ENCODE measurements at places on chromosomes 12 and 14.

GRCh38 chr12:39752482-39753137 lies 133.0 kb upstream of the ABCD2 start:
- DNase-seq, result no peak

DNA sequence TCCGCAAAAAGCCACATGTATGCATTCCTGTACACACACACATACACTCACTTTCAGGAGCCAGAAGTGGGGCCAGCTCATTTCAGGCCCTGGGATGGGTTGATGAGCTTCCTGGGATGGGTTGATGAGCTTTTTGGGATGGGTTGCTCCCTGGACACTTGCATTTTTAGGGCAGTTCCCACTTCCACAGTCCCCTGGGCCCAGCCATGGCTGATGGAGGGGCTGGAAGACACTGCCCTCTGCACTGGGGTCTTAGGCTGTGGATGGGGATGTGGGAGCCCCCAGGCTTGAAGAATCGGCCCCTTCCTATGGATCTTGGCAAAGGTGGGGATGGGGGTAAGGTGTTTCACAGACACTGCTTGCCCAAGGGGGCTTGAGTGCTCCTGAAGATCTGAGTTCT lies 12.7 kb downstream of the ACVRL1 start:
- DNase-seq, result no peak

DNA sequence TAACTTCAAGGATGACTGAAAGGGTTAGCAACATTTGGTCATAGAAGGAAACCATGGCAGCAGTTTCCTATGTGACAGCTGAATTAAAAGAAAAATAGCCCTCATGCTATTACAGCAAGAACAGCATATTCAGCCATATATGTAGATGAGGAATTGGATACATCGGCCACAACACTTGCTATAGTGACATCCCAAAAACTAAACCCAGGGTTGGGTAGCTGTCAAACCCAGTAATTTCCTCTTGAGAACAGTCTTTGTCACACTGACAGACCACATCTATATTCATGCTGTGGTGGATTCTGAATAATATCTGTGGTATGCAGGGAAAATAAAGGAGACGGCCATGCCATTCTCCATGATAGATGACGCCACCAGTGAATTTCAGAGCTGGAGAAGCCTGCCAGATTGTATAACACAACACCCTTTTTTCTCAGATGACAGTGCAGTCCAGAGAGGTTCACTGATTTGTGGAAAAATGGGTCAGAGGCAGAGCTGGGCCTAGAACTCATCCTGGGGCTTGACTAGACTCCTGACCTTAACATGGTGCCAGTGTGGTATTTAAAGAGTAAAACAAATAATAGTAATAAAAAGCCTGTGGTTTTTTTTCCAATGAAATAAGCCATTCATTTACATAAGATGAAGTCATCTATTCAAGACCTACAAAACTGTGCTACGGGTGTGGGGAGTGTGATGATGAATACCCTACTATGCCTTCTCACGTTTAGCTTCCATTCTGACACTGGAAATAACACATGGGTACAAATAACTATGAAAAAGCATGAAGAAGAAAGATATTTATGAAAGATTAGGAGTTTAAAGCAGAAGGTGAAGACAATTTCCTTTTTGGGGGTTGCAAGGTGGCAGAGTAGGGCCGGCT lies 32.3 kb downstream of the EFCAB11 start:
- no peak for DNase-seq

- DNase-seq, result no peak
These were observed 109.7 kb downstream of the TXNDC16 start for GRCh38 chr14:52442602-52443001.

DNA sequence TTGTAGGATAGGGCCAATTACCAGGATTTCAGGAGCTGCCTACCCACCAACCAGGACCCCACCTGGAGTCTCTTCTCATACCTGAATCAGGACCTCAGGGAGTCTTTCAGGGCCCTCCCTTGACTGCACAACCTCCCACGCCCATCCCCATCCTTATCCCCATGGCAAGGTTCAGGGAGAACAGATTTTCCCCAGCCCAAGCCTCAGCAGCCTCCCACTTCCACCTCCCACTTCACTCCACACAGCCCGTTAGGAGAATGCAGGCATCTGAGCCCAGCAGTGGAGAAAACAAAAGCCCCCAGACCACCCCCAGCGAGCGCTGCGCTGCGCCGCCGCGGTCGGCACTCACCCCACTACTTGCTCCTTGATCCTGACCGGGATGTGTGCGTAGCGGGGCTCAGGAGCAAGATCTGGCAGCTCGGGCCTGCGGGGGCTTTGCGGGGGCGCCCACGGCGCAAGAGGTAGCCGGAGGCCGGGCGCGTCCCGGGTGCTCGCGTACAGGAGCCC lies 1.4 kb downstream of the B4GALNT1 start:
- DNase-seq, result no peak

GRCh38 chr12:10067264-10067663 lies 31.5 kb downstream of the CLEC1A start:
- no peak for DNase-seq

DNA sequence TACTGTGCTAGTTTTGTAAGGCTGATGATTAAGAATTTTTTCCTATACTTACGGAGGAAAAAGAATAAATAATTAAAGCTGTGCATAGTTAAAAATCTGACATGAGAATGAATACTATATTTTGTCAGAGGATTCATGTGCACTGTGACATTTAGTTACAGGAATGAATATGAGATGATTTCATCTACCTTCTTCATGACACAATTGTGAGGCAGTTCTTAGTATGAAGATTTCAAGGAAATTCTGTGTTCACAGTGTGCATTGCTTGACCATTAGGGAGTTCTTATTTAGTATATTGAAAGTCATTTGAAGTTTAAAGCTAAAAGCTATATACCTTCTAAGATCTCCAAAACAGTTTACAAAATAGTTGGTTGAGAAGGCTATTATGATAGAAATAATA lies 70.1 kb downstream of the ATF7IP start:
- no peak for DNase-seq

- DNase-seq, result no peak
These were observed 346.4 kb upstream of the ATP2B1 start for GRCh38 chr12:90055071-90055470.

DNA sequence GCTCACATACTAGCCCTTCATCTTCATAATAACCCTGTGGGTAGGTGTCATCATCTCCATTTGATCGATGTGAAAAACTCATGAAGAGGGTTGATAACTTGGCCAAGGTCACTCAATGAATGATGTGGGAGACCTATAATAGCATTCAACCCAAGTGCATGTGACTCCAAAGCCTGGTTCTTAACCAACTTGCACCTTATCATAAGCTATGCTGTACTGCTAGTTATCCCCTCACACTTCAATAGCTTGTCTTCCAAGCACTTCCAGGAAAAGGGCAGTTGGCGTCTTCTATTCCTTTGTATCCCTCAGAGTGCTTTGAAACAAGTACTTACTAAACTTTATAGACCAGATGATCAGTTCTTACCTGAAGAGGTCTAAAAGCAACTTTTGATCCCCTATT lies 15.2 kb downstream of the VIPAS39 start:
- no peak for DNase-seq

DNA sequence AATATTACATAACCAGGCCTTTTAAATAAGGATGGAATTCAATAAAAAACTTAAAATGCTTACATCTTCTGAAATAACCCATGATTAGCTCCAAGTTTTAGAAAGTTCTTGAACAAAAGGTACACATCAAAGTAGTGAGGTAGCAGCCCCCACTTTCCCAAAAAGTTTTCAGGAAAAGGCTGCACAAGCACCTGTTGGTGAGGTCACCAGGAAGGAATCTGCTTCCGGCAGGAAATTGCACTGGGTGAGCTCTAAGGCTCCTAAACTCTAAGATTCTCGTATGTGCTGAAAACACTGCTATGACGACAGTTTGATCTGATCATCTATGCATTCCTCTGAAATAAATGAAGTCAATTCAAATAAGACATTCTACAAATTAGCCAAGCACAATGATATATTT lies 34.3 kb upstream of the TTC7B start:
- DNase-seq, result no peak

DNA sequence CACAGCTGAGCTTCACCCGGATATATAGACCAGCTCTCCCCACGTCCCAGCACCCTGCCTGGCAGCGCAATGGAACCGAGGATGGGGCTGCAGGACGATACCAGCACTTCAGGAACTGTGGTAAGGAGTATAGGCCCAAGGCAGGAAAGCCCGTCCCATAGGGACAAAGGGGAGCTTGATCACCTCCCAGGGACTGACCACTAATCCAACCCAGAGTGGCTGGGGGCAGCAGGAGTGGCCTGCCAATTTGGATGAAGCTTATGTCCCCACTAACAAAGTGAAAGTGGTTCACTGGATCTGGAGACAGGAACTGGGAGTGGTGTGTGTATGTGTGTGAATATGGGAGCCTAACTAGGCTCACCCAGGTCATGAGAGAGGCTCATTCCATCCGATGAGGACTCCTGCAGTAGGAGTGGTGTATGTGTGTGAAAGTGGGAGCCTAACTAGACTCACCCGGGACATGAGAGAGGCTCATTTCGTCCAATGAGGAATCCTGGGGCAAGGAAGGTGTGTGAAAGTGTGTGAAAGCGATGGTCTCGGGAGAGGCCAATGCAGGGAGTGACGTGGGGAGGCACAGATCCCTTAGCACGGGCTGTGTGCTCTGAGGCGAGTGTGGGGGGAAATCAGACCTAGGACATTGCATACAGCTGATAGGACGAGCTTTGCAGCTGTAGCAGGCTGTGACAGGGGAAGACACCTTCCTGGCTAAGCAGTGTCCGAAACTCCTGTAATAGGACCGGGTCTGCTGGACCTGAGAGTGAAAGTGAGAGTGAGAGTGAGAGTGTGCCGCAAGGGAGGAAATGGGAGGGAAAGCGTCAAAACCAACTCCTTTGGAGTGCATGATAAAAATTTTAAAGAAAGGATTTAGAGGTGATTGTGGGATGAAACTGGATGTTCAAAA lies 25.7 kb downstream of the KLRK1 start:
- DNase-seq, result peak; percentile 24

DNA sequence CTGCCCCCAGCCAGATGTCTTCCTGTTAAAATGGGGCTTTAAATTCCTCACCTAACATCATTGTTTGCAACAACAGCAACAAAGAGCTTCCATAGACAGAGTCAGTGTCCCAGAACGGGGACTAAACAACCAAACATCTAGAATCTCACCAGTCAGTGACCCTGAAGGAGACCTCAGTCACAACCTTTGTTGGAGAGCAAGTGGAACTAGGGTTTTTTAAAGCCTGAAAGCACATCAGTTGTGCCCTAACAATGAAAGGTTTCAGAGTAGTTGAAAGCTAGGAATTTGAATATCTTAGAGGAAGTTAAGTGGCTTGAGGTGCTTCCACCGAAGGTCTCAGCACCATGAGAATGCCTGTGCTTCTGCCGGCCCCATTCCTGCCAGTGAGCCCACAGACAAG lies 5.0 kb upstream of the ALDH2 start:
- no peak for DNase-seq

DNA sequence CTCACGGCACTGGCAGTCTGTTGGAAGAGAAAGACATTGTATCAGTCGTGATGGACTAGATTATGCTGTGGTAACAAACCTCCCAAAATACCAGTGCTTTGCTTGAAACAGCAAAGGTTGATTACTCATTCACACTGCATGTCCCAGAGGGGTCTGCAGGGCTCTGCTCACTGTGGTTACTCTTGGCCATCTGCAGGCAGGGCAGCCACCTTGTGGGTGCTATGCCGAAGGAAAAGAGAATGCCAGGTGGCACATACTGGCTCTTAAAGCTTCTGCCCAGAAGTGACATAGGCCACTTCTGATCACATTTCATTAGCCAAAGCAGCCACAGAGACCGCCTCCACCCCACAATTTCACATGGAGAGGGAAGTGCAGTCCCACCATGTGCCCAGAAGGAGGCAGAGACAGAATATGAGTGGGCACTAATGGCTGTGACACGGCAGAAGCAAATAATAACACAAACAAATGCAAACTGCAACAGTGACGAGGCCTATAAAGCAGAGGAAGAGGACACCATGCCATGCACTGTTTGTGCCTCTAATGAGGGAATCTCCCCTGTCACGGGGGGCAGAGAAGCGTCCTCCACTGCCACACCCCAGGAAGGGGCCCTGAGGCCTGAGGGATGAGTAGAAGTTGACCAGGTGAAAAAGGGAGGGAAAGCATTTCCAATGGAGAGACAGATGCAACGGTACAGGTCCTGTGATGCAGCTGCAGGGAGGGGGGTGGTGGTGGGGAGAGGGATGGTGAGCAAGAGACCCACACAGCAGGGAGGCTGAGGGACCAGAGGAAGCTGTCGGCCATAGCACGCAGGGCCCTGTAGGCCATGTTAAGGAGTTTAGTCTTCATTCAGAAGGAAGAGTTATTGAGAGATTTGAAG lies 51.7 kb upstream of the KICS2 start:
- no peak for DNase-seq

DNA sequence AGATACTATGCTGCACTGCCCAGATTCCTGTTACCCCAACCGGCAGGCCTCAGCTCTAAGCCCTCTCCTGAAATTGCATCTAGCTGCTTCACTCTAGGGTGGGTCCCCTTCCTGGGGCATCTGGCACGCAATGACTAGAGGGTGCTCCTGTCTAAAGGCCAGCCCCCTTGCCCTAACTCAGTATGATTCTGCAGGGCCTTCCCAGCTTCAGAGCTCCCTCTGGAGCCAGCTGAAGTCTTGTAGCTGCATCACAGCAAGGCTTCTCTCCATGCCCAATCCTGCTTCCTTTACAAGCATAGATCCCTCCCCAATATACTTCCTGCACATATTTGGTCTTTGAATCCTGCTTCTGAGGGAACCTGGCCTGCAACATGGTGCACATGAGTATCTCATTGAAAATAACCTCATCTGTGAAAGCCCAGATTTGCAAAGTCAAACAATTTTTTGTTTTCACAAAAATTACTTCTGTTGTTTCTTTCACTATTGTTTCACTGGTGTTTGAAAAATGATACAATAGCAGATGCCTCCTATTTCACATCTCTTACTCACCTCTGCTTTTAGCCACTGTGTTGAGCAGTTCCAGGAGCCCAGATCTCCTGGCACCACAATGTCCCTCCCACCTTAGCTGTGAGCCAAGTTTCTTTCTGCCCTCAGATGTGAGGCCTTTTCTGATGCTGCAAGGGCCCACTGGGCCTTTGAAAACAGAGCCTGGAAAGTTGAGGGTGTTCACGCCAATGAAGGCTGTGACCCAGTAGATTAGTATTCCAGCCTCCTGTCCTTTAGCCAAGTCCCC lies 169.5 kb upstream of the EGLN3 start:
- no peak for DNase-seq

DNA sequence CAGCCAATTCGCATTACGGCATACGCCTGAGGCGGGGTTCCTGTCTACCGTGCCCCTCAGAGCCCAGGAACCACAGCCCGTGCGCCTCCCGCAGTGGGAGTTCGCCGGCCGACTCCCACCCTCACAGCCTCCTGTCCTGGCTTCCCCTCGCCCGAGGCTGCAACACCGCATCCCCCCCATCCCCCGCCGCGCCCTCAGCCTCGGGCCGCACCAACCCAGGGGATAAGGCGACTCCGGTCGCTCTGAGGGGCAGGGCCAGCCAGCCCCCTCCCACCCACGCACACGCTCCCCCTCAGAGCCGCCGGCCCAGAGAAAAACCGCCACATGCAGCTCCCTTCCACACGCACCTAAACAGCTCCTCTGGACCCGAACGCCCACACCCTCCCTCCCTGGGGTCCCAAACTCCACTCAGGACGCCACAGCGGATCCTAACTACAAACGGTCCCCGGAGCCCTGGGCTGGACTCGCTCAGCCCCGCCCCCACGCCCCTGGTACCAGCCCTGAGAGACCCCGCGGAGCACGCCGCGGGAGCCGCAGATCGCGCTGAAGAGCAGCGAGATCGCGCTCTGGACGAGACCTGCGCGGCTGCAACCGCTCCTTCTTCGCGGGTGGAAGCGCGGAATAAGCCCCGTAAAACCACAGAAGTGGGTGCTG lies at the start of gene C14orf39:
Gene C14orf39 (minus strand): TSS at position 466 of the 654 bp plus-strand sequence. CDS start 985 bp downstream, outside the sequence.
- DNase-seq, result no peak

GRCh38 chr14:31449971-31450610 lies 7.2 kb downstream of the DTD2 start:
- no peak for DNase-seq

- no peak for DNase-seq
These were observed 151.5 kb downstream of the PRKCH start for GRCh38 chr14:61472801-61473376.

Measured in dorsolateral prefrontal cortex (tissue), 122 donors.